Bone marrow (tissue), 2 donors: ENCODE measurements at places on chromosomes 1 and 21.

DNA sequence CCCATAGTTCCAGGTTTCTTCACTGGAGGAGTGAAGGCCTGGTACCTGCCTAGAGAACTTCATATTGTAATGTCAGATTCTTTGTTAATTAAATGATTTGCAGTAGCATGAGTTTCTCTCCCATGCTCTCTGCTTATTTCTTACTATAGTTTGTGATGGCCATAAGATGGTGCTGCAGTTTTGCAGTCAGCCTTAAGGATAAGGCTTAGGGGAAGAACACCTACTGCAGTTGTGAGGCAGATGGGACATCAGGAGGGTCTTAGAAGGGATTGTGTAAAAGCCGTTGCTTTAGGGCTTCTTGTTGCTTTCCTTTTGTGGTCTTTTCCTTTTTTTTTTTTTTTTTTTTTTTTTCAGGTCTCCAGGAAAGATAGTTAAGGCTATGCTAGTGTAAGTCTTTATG, 61.8 kb downstream of the MACF1 start:
- no peak for DNase-seq

- DNase-seq = no peak
Measured at GRCh38 chr1:12369258-12369657, 139.4 kb downstream of the VPS13D start.

GRCh38 chr1:223136086-223136485, 7.0 kb downstream of the TLR5 start:
- DNase-seq = no peak

DNA sequence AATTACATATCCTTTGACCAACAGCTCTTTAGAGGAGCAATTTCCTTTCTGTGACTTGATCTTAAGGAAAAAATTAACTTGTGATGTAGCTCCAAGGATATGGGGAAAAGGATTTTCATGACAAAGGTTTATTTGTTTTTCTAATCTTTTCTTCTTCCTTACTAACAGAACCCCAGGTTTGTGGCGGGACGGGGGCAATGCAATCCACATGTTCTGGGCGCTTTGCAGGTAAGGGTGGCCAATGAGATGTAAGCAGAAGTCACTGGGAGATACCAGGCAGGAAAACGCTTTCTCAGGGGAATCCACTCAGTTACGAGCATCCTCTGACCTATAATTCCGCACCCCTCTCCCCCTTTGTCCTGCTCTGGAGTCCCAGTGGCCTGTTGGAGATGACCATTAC, 122.0 kb downstream of the MRPS6 start:
- no peak for DNase-seq

DNA sequence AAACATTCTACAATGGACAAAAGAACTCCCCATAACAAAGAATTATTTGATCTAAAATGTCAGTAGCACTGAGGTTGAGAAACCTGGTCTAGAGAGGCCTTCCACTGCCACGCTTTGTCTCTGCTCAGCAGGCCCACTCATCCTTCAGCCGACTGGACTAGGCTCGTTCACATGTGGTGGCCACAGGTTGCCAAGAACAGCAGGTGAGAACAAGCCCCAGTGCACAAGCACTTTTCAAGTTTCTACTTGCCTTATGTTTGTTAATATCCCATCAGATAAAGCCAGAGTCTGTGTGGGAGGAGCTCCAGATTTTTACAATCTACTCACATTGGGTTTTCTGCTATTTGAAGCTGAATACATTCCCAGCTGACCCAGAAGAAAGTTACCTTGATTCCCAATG, 9.1 kb upstream of the EFHD2 start:
- no peak for DNase-seq
